Activated T-helper 1 cell treated with anti-CD3 and anti-CD28 coated beads, Interleukin-2, amount 50 U/mL, for 16 hours (primary cell): ENCODE measurements at places on chromosomes 7 and 10.

- DNase-seq, result no peak
Measured at GRCh38 chr7:98276241-98276761, 5.2 kb upstream of the BRI3 start.

- DNase-seq, result no peak
Measured at GRCh38 chr10:14173706-14174594, 156.8 kb downstream of the FRMD4A start.

GRCh38 chr10:91617072-91617609 lies 15.7 kb downstream of the PPP1R3C start:
- DNase-seq, result no peak

GRCh38 chr7:68399991-68400590 lies 1198.2 kb upstream of the AUTS2 start:
- no peak for DNase-seq

GRCh38 chr10:74967911-74968666 lies 141.7 kb downstream of the KAT6B start:
- DNase-seq, result no peak

DNA sequence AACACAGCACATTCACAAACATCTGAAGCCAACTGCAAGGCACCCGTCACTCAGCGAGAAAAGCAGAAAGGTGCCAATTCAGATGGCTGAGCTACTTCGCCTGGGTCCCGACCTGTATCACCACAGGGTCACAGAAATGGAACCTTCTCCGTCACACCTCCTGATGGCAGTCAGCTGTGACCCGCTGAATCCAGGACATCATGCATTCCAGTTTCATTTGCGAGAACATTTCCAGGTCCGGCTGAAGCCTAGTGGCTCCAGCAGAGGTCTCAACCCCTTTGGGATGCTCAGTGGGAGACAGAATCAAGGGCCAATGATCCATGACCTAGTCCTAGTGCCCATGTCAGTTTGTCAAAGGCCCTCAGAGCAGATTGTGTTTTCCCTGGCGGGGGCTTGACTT lies 193.6 kb upstream of the KLF14 start:
- DNase-seq, result no peak

GRCh38 chr10:102646610-102647442 lies 2.5 kb downstream of the TRIM8 start:
- no peak for DNase-seq

- DNase-seq, result no peak
Measured at GRCh38 chr7:13217768-13218167, 530.3 kb downstream of the ARL4A start.

DNA sequence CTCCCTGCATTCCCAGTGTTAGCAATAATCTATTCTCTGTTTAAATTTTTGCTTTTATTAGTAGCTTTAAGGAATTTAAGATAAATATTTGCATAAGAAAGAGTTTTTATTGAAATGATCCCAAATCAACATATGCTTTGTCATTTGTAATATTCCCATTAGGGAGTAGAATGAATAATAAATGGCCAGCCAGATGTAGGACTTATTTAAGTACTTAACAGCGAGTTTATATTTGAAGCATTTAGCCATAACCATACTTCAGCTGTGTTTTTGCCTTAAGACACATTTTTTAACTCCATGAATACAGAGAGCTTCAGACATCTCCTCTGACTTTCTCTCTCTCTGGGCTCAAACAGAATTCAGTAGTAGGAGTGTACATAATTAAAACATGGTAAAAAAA lies 103.6 kb downstream of the HGF start:
- DNase-seq, result no peak

GRCh38 chr7:155602750-155603149 lies 41.7 kb upstream of the RBM33 start:
- no peak for DNase-seq

- no peak for DNase-seq
Measured at GRCh38 chr10:88805361-88805760, 2.8 kb downstream of the LIPM start.

DNA sequence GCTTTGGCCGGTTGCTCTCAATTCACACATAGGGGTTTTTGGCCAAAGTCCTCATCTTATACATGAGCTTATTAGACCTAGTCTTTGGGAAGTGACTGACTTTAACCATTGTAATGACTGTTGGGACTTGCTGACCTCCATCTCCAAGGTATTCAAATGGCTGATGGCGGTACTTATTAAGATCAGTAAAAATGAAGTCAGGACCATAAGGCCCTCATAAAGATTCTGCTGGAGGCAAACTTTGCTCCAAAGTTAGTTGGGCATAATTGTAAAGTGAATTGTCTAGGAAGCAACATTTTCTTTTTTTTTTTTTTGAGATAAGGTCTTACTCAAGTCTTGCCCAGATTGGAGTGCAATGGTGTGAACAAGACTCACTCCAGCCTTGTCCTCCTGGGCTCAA lies 76.3 kb upstream of the MKLN1 start:
- DNase-seq, result no peak

DNA sequence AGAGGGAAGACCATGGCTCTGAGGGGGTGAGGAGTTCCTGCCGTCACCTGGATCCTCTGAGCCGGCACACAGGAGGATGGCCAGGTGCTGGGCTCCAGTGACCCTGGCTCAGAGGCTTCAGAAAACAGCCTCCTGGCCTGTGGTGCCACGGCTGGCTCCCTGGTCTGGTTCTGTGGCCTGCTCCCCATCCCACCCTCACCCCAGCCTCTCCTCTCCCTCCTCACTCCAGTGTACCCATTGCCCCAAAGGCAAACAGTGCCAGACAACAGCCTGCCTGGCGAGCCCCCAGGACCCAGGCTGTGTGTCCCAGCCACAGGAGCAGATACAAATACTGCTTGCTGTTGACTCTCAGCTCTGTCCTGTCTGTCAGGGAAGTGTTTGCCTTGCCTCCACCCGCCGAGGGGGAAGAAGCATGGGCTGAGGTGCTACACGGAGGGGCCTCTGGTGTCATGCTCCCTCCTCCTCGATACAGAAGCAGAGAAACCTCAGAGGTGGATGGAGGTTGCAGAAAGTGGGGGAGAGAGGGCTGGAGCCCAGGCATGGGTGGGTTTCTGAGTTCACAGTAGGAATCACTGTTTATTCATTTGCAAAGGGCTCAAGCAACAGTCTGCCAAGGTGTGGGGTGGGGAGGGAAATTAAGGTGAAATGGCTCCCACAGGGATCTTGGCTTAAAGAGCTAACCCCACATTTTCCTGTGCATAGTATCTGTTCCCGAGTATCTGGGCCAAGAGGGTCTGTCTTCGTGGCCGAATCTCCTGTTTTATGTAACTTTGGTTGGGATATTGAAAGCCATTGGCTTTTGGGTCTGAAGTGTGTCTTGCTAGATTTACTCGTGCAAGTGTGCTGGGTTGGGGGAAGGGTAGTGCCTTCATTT lies 5.5 kb downstream of the ADRA2A start:
- no peak for DNase-seq

DNA sequence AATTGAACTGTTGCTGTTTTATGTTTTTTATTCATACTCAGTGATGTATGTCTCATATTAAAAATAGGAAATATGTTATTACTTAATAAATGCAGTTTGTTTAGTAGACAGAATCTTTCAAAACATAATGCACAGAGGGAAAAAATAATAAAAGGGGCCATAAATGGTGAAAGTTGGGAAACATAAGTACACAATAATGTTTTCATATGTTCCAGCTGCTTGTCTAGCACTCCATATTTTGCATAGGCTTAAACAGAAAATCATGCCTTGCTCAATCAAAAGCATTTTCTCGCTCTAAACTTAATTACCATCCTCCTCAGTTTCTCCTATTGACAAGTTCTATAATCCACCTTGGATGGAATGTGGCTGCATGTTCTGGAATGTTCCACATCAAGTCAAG lies 333.2 kb downstream of the PLXNA4 start:
- DNase-seq, result no peak

- DNase-seq, result no peak
Measured at GRCh38 chr7:117902314-117902889, 29.2 kb upstream of the CTTNBP2 start.

DNA sequence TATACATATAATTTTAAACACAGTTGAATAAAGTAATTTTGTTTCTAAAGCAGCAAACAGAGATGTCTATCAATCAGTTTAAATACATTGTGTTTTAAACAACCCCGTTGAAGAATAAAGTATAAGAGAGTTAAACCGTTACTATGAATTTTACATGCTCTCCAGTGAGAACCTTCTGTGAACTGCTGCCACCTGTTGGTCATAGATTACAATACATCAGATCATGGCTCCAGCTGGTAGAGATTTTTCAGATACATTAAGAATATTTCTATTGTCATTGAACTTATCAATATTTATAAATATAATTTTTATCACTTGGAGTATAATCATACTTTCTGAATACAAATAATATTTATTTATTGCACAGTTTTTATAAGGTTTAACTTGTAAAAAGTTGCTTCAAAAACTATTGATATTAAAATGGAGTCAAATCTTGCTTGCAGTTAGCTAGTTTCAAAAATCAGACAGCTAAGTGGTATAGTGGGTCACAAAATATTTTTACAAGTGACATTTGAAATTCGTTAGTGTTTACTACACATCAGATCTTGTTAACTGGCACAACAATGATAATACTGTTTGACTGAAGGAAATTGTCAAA lies 561.2 kb upstream of the PHF14 start:
- DNase-seq, result no peak

- no peak for DNase-seq
Measured at GRCh38 chr10:97883092-97883485, 33.4 kb downstream of the GOLGA7B start.

DNA sequence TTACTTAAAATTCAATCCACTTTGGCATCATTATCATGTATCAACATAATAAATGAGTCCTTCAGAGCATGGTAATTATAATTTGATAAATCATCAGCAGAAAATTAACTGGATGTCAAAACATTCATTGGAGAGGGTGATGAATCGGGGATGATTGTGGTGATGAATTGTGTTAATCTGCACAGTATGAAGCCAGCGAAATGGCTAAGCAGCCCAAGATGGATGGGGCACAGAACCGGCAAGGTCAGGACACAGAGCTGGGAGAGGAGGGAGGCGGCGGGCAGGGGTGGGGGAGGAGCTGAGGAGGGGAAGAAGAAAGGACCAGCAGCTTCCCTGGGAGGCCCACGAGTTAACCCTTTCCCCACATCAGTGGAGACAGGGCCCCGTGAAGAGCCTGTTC lies 536.1 kb downstream of the LRMDA start:
- no peak for DNase-seq

GRCh38 chr10:127398971-127399365 lies 150.1 kb upstream of the NPS start:
- DNase-seq, result no peak

DNA sequence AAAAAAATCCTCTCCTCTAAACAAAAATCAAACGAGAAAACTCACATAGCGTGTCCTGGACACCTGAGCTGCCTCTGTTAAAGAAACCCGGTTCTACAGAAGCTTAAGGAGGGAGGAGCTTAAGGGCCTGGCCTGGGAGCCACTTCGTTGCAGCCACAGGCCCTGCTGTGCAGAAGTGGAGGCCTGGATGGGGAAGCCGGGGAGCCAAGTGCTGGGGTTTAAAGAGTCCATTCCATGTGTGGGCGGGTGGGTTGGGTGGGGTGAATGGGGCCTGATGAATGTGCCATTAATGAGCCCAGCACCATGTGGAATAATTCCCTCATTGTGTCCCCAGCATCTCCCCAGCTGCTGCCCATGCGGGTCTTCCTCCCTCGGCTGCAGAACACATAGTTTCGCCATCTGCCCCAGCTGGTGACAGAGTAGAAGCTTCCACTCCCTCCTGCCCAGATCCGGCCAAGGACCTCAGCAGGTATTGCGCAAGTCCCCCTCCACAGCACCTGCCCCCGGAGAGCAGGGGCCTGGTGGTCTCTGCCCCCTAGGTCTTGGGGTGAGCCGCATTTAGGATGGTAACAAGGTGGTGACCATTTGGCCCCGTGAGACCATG lies 127.8 kb upstream of the BTBD16 start:
- no peak for DNase-seq

GRCh38 chr10:111785921-111786320 lies 397.6 kb downstream of the GPAM start:
- DNase-seq, result no peak

GRCh38 chr7:156063241-156063810 lies 251.1 kb upstream of the SHH start:
- no peak for DNase-seq

GRCh38 chr10:6513476-6513875 lies 66.6 kb downstream of the PRKCQ start:
- DNase-seq, result no peak

DNA sequence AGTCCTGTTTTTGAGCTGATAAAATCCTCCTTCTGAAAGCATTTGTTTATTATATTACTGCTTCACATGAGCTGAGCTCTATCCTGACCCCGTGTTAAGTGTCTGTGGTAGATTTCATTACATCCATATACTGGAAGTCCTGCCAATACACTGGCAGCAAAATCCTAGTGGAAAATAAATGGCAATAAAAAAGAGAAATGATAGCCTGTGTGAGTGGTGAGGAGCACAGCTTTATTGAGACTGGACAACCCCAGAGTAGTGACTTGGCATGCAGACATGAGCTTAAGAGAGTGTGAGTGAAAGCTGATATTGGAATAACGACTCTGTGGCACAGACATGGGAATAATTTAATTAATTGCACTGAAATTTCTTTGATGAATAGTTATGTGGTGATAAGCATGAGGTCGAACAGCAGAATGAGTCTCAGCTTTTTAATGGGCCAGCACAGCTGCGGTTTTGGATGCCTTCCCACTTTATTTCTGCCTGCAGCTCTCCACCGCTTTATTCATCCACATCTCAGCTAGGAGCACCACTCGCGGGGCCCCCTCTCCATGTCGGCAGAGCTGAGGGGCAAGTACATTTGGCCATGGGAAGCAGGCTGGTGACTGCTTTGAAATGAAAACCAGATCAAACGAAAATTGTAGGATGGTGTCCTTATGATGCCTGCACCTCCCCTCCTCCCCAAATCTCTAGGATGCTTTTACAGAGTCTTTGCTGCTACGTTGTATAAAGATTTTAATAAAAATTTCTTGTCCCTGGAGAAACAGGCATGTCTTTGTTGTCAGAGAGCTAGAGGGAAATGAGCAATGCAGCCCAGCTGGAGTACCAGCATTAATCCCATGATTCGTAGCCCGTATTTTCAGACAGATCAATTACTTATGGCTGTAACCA lies 494.3 kb downstream of the AUTS2 start:
- DNase-seq, result no peak

GRCh38 chr10:73858750-73859427 lies 15.5 kb downstream of the CAMK2G start:
- DNase-seq, result no peak

DNA sequence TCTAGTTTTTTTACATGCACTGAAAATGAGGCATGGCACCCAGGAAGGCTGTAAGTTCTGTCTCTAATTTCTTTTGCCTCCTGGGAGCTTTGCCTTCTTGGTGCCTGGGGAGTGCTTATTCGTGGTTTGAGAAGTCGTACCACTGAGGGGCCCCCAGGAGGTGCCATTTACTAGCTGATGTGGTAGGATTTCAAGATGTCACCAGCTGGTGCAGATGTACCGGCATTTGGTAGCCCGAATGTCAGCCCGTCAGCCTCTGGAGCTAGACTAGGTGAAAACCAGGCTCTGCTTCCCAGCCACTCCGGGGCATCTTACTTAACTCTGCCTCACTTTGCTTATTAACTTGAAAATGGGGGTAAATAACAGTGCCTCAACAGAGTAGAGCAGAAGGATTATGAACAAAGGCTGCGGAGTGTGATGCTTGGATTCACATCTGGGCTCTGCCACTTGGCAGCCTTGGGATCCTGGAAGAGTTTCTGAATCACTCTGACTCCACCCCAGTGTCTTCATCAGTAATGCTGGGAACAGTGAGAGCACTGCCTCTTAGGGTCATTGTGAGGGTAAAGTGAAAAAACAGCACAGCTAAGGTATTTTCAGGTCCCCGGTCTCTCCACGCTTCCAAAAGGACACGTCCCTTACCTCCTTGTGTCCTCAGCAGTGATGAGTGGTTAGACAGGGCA lies 31.4 kb upstream of the BTBD16 start:
- DNase-seq, result no peak
